ENCODE measurements at places on chromosomes 12 and 14.

DNA sequence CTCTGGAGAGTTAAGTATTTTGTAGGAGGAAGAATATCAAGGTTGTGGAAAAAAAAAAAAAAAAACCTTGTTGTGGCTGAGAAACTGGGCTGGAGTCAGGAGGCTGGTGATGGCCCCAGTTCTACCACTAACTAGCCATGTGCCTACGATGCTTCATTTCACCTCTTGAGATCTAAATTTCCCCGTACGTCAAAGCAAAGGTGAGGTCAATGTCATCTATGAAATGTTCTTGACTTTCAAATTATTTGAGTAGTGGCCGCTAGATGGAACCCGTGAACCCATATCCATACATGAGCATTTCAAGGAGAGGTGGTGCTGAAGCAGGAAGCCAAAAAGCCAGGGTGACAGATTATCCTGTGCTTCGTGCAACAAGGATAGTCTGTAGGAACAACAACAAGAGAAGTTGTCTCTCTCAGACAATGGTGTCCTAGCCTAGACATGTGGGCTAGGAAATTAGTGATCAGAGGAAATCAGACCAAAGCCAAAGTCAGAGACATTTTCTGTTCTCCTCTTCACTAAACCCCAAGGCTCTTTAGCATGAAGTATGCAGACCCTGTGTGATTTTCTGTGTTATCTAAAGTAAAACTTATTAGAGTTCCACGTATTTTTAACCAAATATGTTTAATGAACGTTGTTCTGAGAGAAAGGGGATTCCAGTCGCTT is 95.5 kb upstream of the ETV6 start:
- DNase-seq, result no peak

- DNase-seq, result no peak
These were observed 19.9 kb upstream of the KCNK10 start for GRCh38 chr14:88342980-88343379.

DNA sequence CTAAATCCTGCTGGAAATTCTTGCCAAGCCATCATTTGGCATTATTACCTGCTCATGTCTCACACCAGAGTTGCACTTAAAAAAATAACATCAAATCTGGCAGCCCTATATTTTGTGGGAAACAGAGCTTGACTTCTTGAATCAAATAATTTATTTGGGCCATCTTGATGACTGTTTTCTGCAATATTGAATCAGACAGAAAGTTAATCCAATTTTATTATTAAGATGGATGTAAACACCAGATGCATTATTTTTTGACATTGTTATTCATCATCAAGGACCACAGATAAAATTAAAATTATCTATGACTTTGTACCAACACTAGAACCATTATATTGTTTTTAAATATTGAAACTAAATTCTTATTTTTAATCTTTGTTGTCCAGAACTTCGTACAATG is 132.9 kb downstream of the PTPRR start:
- no peak for DNase-seq

DNA sequence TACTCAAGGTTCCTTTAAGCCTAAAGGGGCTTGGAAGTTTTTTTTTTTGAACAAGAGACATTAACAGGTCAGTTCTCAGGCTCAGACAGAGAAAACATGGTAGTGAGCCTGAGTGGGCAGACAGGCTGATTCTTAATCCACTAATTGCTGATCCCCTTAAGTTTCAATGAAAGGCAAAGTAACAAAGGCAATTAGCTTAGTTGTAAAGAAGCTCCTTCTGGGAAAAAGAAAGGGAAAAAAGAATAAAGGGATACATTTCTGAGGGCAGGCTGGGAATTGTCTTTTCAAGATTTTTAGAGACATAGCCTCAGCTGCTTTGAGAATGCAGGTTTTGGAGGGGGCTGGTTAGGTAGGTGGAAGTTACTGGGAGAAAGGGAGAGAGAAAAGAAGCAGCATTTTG is 133.8 kb downstream of the CFAP54 start:
- no peak for DNase-seq

DNA sequence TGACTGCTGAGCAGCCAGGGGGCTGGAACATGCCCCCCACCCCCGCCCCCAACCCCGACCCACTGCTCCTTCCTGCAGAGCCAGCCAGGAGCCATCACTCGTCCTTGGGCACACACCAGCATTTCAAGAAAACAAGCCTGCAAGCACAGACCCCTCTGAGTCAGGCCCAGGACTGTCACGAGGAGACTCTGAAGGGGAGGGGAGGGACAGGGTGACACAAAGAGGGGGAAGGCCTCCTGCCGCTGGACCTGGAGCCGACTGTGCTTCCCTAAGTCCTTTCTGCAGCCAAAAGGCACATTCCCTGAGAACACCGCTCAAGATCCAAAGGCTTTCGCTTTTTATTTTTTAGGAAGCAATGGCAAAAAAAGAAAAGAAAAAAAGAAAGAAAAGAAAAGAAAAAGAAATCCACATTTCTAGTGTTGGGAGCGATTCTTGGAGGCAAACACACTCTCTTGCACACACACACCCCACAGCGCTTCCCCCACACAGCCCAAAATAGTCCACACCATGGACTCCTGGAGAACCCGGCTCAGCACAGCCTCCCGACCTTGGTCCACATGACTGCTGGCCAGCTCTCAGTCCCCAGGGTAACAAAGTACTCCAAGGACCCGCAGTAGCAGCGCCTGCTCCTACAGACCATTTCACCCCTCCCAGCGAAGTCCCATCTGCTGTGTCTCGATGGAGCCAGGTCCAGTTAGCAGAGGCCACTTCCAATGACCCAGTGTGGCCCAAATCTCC is 101.7 kb downstream of the DPF3 start:
- no peak for DNase-seq

DNA sequence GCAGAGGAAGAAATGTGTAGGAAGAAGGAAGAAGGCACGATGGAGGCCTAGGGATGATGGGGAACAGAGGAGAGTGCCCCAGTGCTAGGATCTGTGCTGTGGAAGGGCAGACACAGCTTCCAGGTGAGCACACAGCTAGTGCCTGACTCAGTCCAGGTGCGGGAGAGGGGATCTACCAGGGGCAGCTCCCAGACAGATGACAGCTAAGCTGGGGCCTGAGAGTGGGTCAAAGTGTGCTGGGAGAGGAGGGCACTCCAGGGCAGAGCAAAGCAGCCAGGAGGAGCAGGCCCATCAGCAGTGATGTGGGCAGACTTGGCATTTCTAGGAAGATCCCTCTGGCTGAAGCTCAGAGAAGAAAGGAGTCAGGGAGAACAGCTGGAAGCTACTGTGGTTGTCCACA is 36.7 kb downstream of the LRTM2 start:
- DNase-seq, result no peak

- DNase-seq, result no peak
These were observed 29.7 kb downstream of the BDKRB1 start for GRCh38 chr14:96285667-96286066.

- DNase-seq, result no peak
These were observed 3.5 kb downstream of the MED13L start for GRCh38 chr12:116273813-116274550.

- DNase-seq, result no peak
These were observed 297.6 kb downstream of the EGLN3 start for GRCh38 chr14:33653308-33653695.

DNA sequence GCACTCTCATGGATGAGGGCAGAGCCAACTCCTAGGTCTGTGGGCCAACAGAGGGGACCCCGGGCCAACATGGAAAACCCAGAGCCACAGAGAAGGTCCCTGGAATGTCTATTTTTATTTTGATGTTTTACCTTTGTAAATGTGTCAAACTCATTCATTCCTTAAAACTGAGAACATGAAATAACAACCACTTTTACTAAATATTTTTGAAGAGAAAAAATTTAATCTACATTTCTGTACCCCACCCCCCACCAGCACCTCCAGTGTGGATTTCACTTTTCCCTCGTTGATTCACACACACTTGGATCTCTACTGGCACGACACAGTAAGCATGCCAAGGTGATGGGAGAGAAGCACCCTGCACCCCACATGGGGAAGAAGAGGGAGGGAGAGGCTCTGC is 6.7 kb downstream of the KRT77 start:
- DNase-seq, result no peak

DNA sequence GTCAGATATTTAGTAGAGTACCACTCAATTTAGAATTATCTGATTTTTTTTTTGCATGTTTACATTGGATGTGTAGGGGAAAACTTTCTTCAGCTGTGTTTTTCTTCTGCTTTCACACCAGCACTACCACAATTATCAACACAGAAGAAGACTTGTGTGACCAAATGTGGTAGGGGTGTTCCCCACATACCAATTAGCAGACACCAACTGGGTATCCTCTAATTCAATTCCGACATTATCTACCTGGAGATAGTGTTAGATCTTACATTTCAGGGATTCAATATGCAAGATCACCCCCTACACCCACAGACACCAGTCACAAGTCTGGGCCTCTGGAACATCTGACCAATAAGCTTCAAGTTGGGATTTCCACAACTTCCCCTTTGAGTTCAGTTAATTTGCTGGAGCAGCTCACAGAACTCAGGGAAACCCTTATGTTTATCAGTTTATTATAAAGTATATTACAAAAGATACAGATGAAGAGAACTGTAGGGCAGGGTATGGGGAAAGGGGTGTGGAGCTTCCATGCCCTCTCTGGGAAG is 4.1 kb upstream of the KLRG1 start:
- no peak for DNase-seq

DNA sequence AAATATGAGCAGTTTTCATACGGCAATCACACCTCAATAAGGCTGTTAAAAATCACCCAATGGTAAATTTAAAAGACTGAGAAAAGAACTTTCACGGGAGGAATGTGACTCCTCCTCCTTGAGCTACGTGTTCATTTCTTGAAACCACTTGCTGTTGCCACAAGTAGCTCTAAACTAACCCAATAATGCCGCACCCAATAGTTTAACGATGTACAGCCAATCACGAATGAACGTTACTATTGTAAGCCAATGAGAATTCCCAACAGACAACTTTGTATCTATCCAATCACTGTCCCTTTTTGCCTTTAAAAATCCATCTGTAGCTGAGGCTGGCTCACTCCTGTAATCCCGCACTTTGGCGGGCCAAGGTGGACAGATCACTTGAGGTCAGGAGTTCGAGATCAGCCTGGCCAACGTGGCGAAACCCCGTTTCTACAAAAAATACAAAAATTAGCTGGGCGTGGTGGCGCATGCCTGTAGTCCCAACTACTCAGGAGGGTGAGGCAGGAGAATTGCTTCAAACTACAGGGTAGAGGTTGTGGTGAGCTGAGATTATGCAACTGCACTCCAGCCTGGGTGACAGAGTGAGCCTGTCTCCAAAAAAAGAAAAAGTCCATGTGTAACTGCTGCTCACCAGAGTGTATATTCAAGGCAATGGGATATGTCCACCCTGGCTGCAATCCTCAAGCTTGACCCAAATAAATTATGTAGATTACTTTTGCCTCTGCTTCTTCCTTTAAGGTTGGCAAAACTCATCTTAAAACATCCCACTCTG is 24.4 kb upstream of the BTBD6 start:
- no peak for DNase-seq

- no peak for DNase-seq
These were observed 13.3 kb downstream of the TMEM260 start for GRCh38 chr14:56592746-56593544.

GRCh38 chr14:67400434-67400833 is 11.5 kb downstream of the PLEK2 start:
- no peak for DNase-seq

DNA sequence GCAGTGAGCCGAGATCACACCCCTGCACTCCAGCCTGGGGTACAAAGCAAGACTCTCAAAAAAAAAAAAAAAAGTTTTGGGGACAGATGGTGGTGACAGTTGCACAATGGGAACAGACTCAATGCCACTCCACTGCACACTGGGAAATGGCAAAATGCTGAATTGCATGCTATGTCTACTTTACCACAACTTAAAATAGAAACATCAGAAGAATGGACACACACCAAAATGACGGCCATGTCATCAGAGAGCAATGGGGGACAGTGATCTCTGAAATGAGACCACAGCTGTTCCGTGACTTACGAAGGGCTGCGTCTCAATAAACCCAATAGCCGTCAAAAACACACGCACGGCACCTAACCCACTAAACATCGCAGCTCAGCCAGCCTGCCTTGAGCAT is 13.7 kb downstream of the DDX54 start:
- DNase-seq, result no peak
